ENCODE measurements at places on chromosomes 7 and 10. TPM values are rescaled to one million over a fixed set of nuclear protein-coding genes. Genes with fewer than 3 reads are reported as not detected.

DNA sequence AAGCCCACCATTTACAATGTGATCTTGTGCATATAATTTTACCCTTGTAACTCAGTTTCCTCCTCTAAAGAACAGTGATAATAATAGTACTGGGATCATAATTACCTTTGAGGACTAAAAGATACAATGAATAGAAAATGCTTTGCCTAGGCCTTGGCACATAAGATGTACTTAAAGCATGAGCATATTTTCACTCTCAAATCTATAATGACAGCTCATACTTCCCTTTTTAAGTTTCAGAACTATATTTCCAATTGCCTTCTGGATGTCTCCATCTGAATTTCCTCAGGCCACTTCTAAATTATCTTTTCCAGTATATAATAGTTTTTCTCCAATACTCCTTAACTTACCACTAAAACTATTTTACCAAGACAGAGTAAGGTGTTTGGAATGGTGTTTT is 13.3 kb upstream of the ITGB8 start:
- DNase-seq = no peak

DNA sequence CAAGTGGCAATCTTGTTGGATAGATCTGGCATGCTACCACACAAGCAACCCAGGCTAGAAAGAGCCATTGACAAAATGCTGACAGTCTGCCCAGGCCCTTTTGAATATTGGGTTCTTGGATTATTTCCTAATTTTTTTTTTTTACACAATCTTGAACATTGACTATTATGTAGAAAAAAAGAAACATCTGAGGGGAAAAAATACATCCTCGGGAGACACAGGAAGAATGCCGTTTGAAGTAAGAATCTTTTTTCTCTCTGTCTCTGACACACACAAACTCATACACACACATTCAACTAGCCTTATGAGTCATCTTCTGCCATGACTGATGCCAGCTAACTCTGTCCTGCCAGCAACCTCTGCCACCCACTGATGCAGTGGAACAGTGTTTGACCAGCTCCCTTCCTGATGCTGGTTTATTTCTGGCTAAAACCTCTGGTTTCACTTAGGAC is 47.2 kb downstream of the SORBS1 start:
- no peak for DNase-seq

DNA sequence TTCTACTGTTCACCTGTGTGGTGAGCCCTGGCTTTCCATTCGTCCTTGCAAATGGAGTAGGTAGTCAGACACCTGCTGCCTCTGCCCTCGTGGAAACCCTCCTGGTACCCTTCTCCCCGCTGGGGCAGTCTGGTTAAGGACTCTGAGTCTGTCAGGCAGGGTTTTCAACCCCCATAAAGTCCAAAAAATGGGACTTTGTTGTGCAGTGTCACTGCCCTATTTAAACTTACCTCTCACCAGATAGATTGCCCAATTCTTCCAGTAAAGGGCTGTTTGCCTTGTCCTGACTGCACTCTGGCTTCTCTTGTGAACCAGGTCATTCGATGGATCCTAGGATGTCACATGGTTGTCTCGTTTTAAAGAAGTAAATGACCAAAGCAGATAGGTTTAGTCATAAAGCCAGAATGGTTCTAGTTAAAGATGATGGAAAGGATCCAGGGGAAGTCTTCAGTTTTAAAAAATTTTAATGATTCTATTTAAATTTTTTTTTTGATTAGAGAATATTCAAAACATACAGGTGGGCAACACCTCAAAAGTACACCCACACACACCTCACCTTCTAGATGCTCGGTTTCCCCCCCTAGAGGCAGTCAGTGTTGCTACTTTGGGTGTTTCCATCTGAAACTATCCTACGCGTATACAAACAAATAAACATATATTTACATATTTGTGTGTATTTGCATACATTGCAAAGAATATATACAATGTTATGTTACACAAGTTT is 22.0 kb downstream of the TMEM176B start:
- peak; percentile 37 for DNase-seq

DNA sequence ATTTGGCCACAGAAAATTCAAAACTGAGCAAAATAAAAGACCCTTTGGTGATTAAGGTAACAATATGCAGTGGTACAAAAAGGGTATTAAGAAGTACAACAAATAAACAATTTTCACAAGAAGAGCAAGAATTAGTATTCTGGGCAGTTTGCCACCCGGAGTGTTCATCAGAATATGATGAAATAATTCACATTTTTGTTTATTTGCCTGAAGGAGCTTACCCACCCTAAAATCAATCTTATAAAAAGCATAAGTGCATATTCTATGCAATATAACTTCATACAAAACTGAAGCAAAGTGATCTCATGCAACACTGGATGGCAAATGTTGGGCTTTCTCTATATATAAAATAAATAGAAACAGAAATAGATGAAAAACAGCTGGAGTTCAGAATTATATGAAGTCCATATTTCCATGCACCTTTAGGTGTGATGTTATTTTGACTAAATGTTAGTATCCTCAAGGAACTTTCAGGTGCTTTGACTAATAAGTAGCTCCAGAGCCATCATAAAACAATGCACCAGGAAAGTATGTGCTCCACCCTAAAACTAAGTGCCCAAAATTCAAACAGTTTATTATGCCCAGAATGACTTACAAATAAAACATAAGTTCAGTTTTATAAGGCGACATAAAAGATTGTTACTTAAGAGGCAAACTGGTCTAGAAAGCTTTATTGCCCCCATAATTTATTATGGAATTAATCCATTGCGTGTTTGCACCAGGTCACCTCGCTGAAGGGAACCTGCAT is 474.3 kb downstream of the SEMA3D start:
- no peak for DNase-seq

GRCh38 chr10:4649886-4650508 is 176.0 kb upstream of the AKR1E2 start:
- no peak for DNase-seq

GRCh38 chr7:81944058-81944457 is 174.2 kb upstream of the HGF start:
- DNase-seq = no peak

GRCh38 chr10:121411004-121411403 is 187.2 kb downstream of the FGFR2 start:
- DNase-seq = no peak

DNA sequence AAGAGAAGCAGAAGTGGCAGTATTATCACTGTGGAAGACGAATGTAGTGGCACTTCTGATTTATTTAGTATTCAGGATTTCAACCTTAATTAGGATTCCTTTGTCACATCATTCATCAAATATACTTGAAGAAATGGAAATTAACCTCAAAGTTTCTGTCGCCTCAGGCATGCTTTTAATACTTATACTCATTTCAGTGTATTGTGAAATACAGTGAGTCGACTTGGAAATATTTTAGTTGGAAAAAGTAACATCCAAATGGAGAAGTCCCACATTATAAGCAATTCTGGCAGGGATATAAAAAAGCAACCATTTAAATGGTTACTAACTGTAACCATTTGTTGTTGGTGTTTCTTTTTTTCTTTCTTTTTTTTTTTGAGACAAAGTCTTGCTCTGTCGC is 648.8 kb downstream of the ARL4A start:
- DNase-seq = no peak

DNA sequence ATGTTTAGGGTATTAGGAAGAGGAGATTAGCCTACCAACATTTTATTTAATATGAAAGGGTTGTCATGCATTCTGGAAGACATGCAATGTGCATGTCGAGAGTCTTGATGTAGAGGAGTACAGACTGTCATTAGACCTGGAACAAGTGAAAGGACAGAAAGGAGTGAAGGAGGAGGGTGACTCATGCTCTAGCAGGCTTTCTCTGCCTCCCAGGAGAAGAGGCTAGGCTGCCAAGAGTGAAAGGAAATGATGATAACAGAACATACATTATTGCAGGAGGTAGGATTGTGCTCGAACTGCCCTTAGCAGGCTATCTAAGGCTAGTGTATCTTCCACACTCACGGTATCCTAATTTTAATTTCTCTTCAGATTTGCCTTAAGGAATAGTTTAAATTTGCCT is 228.8 kb downstream of the EXOC4 start:
- no peak for DNase-seq

Gene CRTAC1
- total RNA-seq = not detected

Gene AKR1C2
- 1,454 TPM for total RNA-seq

Gene ZNF804B
- not detected for total RNA-seq

Measured in HepG2 (cell line).